ENCODE measurements at places on chromosomes 5 and 9.
A peak's percentile ranks its signal among the peaks of the same experiment; 100 is the strongest.

DNA sequence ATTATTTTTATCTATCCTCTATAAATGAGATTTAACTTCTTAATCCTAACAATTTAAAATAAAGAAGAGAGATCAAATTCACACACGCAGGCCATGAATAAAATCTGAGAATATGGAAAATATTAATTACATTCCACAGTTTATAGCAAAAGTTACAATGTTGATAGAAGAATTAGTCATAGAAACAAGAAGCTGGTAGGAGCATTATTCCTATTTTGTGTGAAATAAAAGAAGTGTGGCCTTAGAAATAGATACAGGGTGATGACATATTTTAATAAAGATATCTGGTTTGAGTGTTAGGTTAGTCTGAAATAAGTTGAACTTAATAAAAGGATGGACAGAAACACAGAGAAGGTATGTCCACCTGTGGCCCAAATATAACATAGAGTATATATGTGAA is 790.4 kb upstream of the NUDT12 start:
- no peak for DNase-seq

DNA sequence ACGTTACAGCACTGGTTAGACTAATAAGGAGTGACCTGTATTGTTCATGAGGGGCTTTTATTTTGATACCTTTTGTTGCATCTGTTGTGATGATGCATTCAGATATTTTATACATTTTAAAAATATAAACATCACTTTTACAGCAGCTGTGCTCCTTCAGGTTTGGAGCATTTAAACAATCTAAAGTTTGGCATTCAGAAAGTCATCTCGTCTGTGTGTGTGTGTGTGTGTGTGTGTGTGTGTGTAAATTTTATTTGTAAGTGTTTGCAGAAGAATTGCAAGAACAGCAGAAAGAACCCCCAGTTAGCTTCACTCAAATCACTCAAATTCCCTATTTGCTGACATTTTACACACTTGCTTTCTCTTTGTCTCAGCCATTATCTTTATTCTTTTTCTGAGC is 87.4 kb downstream of the ERCC6L2 start:
- no peak for DNase-seq

DNA sequence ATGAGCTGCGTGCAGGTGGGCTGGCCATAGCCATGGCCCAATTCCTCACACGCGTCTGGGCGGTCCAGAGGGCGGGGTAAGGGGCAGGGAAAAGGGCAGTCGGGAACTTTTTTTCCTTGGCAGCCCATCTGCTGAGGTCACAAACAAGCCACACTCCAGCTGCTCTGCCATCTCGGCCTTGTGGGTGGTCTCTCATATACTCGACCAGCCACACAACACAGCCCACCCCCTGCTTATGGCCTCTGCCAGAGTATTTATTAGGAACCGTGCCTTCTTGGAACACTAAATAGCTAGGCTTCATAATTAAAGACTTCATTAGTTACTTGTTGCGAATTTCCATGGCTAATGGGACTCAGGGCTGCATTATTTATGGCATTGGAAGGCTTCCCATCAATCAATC is 98.5 kb upstream of the LHFPL2 start:
- no peak for DNase-seq

DNA sequence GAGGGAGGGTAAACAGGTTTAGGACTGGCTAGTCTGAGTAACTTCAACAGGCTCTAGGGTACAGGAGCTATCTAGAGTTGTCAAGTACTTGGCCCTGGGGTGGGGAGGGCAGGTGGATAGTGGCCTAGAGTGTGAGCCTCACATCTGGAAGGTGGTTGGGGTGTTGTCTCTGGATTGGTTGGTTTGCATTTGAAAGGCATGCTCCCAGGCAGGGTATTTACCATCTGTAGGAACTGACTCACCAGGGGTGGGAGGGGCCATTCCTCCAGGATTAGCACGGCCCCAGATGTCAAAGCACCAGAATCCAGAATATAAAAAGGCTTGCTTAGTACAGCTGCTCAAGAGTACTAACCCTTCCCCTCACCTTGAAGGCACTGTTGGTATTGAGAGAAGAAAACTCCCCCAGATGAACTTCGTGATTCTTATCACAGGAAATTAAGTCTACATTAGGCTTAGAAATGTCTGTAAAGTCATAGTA is 193.3 kb downstream of the NTRK2 start:
- DNase-seq, result no peak

- DNase-seq, result no peak
Observed at GRCh38 chr9:110710420-110710819, 41.8 kb downstream of the MUSK start.

- DNase-seq, result no peak
Observed at GRCh38 chr5:2872676-2873075, 121.2 kb upstream of the IRX2 start.

- no peak for DNase-seq
Observed at GRCh38 chr5:81552852-81553566, 159.1 kb upstream of the ACOT12 start.

GRCh38 chr9:99594056-99594780 is 227.5 kb upstream of the NR4A3 start:
- DNase-seq, result no peak

DNA sequence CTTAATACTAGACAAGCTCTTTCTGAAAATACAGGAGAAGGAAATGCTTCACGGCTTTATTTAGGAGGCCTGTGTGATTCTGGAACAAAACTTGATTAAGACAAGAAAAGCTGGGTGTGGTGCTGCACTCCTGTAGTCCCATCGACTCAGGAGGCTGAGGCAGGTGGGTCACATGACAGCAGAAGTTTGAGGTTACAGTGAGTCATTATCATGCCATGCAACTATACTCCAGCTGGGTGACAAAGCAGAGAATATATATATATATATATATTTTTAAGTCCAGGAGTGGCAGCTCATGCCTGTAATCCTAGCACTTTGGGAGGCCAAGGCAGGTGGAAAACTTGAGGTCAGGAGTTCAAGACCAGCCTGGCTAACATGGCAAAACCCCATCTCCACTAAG is 33.1 kb upstream of the SPIN1 start:
- no peak for DNase-seq

DNA sequence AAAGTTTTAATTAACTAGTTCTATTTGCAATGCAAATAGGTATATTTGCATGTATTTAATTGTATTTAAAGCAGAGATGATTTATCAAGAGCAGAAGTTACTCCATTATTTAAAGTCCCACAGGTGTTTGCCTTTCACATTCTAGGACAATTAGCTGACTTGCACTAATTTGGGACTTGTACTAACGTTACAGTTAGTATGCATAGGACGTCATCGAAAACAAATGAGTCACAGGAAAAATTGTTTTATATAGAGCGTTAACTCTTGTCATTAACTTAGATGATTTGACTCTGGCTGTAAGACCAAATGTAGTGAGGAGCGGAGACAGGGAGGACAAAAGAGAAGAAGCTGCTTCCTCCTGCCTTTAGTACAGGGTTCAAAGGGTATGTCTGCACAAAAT is 126.1 kb upstream of the IFNE start:
- no peak for DNase-seq

DNA sequence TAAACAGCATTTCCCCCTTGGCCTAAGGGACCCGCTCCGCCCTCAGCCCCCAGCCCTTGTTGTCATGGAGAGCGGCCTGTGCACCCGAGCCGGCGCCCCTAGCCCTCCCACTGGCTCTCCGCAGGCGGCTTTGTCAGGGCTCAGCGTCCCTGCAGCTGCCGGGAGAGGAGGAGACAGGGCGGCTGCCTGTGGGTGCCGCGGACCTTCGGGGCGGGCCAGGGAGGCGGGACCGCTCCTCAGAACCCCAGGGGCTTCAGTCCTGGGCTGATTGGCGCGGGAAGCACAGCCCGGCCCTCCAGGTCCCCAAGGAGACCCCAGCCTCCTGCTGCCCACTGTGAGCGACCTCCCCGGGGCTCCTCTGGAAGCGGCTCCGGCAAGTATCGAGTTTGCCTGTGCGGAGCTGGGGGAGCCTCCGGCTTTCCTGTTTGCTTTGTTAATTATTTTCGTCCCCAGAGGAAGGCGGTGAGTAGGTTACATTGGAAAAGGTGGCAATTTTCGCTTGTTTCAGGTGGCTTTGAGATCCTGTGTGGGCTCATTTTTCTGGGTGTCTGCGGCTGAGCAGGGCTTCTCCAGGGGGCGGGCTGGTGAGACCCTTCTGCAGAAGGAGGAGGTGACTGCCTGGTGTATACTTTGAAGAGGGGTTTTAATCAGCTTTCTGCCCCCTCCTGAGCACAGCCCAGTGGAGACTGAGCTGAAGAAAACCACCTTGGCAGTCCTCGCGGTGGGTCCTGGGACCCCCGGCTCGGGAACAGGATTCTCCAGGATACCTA is at the start of gene FGD3:
Gene FGD3 (plus strand): TSS at position 256 of the 770 bp plus-strand sequence. CDS start 28,734 bp downstream, outside the sequence.
- peak; percentile 46 for DNase-seq

- DNase-seq, result no peak
Observed at GRCh38 chr5:181151146-181151545, 3.8 kb downstream of the OR2V2 start.

DNA sequence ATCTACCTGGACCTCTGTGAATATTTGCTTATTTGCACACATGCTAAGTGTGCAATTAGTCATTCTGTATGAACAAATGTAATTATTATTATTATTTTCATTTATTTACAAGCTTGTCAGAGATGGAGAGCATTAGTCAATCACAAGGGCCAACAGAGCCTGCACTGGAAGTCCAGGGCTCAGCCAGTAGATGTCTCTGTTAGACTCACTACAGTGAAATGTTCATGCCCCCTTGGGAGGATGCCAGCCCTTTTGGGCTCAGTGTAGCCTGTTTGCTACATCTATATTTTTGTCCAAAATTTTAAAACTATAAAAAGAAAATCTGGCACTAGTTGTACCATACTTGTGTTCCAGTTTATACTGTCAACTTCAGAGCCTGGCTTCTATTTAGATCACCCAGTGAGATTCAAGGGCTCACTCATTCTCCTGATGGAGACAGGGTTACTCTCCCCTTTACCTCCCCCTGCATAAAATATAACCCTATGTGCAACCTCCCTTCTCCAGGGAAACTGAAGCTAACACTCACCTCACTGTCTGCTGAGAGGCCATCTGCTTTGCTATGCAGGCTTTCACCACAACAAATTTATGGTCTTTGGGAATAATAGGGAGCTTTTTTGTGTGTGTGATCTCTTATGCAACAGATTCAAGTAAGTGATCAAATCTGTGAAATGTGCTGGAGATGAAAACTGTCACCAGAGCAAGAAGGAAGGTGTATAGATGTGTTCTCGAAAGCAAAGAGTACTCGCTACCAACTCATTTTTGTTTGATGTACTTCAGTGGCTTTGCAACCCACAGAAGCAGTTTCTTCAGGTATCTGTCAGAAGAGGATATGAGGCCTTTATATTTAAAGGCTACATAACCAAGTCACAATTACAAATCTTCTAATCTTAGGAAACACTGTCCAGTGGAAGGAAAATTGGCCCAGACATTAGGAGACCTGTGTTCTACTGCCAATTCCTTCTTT is 99.9 kb upstream of the TLE4 start:
- DNase-seq, result peak; percentile 5

DNA sequence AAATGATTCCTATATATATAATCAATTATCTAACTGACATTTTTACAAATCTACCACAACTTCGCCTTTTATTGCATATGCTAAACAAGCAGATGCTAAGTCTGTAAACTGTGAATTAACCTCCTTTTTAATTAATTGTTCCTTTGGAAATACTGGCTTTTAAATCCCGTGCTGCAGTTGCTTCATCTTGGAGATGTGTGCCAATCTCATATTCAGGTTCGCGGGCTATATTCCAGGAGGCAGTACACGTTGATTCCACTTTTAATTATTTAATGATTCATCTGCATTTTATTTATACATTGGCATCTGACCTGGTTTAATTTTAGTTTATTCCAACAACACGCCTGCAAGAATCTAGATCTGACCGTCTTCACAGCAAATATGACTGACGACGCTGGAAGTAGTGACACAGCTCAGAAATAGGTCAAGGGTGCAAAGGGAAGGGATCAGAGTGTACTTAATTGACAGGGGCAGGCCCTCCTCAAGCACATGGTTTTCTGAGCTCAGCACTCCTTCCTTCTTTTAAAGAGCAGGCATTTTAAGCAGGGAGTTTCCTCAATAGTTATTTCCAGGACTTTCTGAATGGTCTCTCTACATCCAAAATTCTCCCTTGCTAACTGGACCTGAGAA is 125.2 kb downstream of the GLIS3 start:
- no peak for DNase-seq

GRCh38 chr9:99109522-99109921 is 4.6 kb downstream of the TGFBR1 start:
- peak; percentile 54 for DNase-seq

- DNase-seq, result no peak
Observed at GRCh38 chr5:72377910-72378638, 57.9 kb downstream of the PTCD2 start.

DNA sequence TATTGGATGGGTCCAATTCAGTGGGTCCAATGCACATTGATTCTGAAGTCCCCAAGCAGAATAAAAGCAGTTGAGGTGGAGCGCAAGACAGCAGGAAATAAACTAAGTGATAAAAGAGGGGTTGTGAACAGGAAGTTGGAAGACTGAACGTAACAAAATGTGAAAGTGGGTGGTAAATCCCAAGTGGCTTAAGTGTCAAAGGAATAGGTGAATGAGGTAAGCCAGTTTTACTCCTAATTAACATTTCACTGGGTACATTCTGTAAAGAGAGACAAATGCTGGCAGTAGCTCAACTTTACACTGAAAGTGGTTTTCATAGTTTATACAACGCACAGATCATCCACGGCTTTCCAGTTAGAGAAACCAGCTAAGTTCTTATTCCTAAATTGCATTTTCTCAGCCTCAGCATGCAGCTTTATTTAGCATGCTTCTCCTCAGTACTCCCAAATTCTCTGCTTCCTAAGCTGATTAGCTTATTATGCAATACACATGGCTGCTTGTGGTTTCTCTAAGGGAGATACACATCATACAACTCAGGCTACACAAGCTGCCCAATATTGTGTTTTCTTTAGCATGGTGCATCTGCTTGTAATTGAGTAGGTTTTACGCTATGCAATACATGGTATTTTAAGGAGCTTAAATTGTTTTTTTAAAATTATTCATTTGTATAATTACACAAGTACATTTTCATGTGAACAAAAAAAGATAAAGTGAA is 34.2 kb upstream of the HSD17B4 start:
- no peak for DNase-seq

GRCh38 chr5:57495285-57496086 is 12.9 kb upstream of the ACTBL2 start:
- no peak for DNase-seq

DNA sequence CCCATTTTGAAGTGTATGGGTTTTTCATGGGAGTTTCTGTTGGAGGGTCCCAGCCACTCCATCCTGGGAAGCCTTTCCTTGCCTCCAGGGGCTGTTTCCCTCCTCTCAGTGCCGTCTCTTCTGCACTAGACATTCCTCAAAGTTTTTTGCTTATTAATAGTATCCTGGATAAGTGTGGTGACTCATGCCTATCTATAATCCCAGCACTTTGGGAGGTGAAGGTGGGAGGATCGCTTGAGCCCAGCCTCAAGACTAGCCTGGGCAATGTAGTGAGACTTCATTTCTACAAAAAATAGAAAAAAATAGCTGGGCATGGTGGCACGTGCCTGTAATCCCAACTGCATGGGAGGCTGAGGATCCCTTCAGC is 43.1 kb downstream of the RALGPS1 start:
- DNase-seq, result no peak

- no peak for DNase-seq
Observed at GRCh38 chr9:83623679-83624076, 735 bp downstream of the IDNK start.

Data from NCI-H2171 (cell line).